ENCODE measurements at places on chromosomes 11 and 22. TPM values are rescaled to one million over a fixed set of nuclear protein-coding genes. Genes with fewer than 3 reads are reported as not detected.

DNA sequence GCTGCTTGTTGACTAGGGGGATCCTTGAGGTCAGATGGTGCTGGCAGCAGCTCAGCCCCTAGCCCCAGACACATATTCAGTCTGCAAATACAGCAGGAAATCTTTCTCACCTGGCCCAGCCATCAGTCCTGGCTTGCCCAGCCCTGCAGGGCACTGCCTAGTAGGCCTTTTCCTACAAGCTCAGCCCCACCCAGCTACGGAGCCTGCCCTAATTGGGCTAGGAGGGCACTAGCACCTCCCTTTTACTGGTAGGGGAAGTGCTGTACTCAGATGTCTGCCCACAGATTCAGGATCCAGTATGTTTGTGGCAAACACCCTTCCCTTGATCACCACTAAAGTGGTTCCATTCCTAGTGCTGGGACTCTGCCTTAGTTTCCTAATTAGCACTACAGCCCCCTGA lies 257.1 kb upstream of the CADM1 start:
- no peak for DNase-seq

GRCh38 chr11:115198321-115198741 lies 305.9 kb downstream of the CADM1 start:
- no peak for DNase-seq

- DNase-seq, result no peak
Observed at GRCh38 chr11:9990221-9990973, 303.6 kb downstream of the SBF2 start.

GRCh38 chr11:9825895-9826294 lies 162.0 kb downstream of the SWAP70 start:
- no peak for DNase-seq

The TSPAN18 gene
- 5.2 TPM for polyA plus RNA-seq

The TBC1D22A gene
- polyA plus RNA-seq, result 11.7 TPM

The USP35 gene
- 7.1 TPM for polyA plus RNA-seq

All from psoas muscle (tissue), 8 donors.